ENCODE measurements at places on chromosomes 6 and 20.

DNA sequence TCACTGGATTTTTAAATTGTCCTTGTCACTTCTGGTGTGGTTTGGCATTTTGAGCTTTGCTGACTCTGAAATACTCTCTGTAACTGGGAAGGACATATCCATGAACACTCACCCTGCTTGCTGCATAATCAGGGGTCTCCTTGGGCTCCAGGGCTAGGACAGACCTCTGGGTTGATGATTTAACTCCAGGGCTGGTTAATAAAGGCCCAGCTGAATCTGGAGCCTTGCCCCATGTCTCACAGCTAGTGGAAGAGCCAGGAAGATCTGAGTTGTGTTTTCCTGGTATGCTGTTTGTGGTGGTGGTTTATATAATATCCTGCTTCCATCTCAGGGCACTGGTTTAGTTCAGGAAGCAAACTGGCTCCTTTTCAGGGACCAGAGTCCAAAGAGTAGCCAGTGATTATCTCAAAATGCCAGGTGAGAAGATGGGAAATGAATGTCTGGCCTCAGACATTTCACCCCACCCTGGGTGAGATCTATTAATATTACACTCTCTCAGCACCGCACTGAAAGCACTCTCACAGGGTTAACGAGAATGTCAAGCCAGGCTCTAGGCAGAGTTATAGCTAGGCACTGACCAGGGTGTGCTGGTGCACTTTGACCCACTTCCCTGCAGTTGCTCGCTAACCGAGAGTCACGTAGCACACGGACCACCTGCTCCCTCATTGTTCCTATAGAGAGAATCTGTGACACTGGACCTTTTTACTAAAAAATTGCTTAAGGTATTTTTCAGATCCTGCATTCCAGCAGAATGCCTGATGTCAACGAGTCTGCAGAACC lies 90.1 kb upstream of the SLC22A16 start:
- no peak for DNase-seq

- no peak for DNase-seq
These were observed 51.7 kb downstream of the FAM229B start for GRCh38 chr6:112139052-112139451.

DNA sequence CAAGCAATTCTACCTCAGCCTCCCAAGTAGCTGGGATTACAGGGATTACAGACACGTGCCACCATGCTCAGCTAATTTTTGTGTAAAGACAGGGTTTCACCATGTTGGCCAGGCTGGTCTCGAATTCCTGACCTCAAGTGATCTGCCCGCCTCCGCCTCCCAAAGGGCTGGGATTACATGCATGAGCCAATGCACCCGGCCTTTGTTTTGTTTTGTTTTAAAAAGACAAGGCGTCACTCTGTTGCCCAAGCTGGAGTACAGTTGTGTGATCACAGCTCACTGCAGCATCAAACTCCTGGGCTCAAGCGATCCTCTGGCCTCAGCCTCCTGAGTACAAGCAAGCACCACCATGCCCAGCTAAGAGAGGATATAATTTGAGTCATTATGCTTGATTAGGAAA lies 5.4 kb downstream of the SERINC3 start:
- DNase-seq = no peak

GRCh38 chr6:110221738-110222137 lies 41.5 kb downstream of the CDC40 start:
- DNase-seq = no peak

- no peak for DNase-seq
These were observed 805 bp downstream of the PHF1 start for GRCh38 chr6:33411632-33412005.

- no peak for DNase-seq
These were observed 52.4 kb upstream of the IPCEF1 start for GRCh38 chr6:154408891-154409500.

- no peak for DNase-seq
These were observed 467 bp downstream of the TREML4 start for GRCh38 chr6:41228616-41229015.

DNA sequence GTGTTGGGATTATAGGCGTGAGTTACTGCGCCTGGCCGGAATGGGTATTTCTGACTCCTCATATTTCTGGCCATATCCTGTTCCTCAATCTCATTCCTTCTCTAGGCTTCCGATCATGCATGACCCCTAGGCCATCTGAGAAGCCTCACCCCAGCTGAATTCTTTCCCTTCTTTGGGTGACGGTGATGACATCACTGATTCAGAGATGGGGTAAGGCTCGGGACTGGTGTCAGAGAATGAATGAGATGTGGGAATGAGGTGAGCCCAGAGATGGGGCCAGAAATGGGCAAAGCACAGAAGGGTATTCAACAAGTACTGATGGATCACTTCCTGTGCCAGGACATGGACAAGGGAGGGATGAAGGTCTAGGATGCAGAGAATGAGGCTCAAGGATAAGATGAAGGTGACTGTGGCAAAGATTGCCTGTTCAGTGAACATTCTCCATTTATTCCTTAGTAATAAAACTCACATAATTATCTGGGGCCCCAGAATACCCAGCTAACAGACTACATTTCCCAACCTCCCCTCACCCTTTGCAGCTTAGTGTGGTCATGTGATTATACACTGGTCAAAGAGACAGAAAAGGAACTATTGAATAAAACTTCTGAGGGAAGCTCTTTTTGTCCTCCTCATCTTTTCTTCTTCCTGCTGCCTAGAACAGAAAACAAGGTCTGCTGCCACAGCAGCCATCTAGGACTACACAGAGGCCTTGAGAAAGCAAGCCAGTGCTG lies 39.6 kb downstream of the KIAA0319 start:
- no peak for DNase-seq

DNA sequence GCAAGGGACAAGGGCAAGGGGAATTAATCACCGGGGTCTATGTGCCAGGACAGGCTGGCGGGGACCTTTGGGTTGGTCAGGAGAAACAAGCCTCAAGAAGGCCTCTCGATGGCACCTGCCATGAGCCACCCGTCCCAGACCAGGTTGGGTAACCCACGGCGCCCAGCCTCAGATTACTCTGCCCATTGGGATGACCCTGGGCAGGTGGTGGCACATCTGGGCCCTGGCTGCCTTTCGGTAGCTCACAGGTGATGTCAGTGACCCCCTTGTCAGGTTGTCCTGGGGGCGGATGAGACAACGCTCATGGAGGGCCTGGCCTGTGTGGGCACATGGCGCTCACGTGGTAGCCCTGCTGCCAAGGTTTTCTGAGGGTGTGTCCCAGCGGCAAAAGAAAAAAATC lies 152.2 kb downstream of the SYCP2 start:
- no peak for DNase-seq

GRCh38 chr20:32343439-32343838 lies 14.7 kb upstream of the ASXL1 start:
- no peak for DNase-seq
